Renal cortical epithelial cell (primary cell): ENCODE measurements at places on chromosomes 2 and 18. TPM values are rescaled to one million over a fixed set of nuclear protein-coding genes. Genes with fewer than 3 reads are reported as not detected.

- no peak for DNase-seq
These were observed 329.0 kb downstream of the DYSF start for GRCh38 chr2:71782323-71782722.

GRCh38 chr2:61762292-61762691 lies 91.6 kb downstream of the FAM161A start:
- no peak for DNase-seq

The COL5A2 gene
- total RNA-seq, result 9.4 and 45.5 TPM in 2 replicates

The TMEM247 gene
- not detected in 2 replicates for total RNA-seq

- no peak for DNase-seq
These were observed 418.6 kb downstream of the CMPK2 start for GRCh38 chr2:6446938-6447608.

- no peak for DNase-seq
These were observed 8.4 kb downstream of the SCLY start for GRCh38 chr2:238069021-238069709.

DNA sequence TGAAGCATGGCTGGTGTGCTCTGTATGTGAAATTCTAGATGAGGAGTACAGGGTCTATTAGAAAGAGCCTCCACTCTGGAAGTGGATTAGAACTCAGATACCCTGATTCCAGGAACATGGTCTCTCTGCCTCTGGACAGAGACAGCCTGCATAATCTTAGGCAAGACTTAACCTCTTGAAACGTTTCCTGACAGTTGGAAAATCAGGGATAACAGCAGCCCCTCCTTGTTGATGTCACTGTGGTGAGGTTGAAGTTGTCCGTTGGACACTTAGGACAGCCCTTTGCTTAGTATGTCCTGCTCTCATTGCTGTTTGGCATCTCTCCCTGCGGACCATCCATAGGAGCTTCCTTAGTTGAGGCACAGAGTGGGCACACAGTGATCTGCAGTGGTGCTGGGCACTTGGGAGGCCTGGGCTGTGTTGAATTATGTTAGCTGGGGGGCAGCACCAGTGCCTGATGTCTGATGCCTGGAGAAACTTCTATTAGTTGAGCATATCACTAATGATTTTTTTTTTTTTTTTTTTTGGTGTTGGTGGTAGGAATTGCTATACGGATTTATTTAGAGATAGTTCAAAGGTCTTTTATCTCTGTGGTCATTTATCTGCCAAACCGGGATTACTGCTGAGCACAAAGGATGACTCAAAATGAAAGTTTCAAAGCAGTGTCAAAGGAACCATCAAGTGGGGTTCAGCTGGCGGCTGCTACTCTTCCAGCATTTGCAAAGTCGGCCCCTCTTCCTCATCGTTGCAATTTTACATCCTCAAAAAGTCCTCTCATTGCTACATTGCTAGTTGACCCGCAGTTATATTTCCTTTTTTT lies 28.8 kb downstream of the SETBP1 start:
- DNase-seq, result no peak

GRCh38 chr2:143694335-143694734 lies 565.1 kb downstream of the ARHGAP15 start:
- DNase-seq, result no peak

DNA sequence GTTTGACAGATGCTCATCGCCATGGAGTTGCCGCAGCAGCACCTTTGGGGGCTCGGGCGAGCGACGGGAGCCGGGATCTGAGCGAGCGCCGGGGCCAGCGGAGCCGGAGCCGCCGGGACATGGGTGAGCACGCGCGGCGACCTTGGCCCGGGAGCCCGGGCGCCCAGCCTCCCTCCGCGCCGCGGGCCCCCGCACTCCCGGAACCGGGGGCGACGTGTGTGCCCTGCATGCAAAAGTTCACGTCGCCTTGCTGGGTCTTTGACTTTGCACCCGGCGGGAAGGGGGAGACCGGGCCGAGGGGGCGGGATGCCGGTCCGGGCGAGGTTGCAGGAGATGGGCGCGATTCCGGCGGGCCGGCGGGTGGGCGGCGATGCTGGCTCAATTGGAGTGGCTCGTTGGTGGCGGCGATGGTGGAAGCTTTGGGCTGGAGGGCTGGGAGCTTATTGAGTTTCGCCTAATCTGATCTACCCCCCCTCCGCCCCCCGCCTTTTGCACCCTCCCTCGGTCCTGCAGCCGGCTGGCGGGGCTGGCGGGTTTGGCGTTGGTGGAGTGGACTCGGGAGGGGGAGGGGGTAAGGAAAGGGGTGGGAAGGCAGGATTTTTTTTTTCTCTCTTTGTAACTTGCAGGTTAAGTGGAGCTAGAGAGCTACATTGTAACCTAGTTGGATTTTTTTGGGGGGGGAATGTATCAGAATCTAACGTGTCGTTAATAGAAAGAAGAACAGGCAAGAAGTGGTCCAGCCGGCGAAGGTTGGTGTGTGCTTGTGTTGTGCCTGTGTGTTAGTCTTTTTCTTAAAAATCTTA lies at the start of gene SETBP1:
TSS of gene SETBP1 (plus strand) at position 616 of the 803 bp plus-strand sequence. CDS start 20,459 bp downstream, outside the sequence.
- DNase-seq, result peak; percentile 83

GRCh38 chr2:239666855-239667376 lies 266.1 kb upstream of the HDAC4 start:
- DNase-seq, result no peak

DNA sequence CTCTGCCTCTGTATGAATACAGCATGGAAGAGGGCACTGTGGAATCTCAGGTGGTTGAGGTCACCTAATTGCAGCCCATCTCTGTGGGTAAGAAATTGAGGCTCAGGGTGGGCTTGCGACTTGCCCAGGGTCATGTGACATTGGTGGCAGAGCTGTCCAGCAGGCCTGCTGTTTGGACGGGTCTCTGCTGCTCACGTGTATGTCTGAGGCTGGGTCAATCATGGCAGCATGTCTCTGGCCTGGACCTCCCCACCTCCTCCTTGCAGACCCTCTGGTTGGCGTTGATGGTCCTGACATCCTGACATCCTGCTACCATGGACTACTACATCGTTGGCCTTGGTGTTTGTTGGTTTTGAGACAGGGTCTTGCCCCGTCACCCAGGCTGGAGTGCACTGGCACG lies 64.3 kb upstream of the HPCAL1 start:
- DNase-seq, result no peak

DNA sequence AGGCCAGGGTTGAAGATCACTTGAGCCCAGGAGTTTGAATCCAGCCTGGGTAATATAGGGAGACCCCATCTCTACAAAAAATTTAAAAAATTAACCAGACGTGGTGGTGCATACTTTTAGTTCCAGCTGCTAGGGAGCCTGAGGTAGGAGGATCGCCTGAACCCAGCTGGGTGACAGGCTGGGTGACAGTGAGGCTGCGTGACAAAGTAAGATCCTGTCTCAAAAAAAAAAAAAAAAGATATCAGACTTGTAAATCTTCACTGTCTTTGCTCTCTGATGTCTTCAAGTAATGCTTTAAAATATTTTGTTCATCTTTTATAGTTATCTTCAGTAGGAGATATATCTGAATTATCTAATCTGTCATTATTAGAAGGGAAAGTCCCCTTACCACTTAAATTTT lies 10.5 kb downstream of the CAMKMT start:
- no peak for DNase-seq

GRCh38 chr2:204705243-204705932 lies 160.1 kb downstream of the PARD3B start:
- DNase-seq, result peak; percentile 93

GRCh38 chr2:216857131-216857550 lies 2.7 kb downstream of the TNP1 start:
- DNase-seq, result peak; percentile 55

GRCh38 chr2:112846031-112846430 lies 9.5 kb upstream of the IL1B start:
- DNase-seq, result no peak

DNA sequence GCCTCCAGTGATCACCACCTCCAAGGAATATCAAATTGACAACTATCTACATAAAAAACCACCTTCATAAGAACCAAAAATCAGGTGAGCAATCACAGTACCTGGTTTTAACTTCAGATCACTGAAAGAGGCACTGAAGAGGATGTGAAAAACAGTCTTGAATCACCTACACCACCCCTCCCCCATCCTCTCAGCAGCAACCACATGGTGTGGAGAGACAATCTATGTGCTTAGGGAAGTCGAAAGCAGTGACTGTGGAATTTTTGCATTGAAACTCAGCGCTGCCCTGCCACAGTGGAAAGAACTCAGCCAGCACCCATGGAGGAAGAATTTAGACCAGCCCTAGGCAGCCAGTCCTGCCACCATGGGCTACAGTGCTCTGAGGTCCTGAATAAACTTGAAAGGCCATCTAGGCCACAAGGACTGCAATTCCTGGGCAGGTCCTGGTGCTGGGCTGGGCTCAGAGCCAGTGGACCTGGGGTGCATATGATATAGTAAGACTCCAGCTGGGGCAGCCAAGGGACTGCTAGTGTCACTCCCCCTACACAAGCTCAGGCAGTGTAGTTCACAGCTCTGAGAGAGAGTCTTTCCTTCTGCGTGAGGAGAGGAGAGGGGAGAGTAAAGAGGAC lies 75.6 kb downstream of the ATL2 start:
- no peak for DNase-seq

- no peak for DNase-seq
These were observed at the start of gene KLHL30 for GRCh38 chr2:238138331-238139195. KLHL30 (plus strand) TSS chr2:238138668; CDS start chr2:238140755, 2,087 bp downstream.

The UPP2 gene
- total RNA-seq, result 0.25 TPM in 1 of 2 replicates, not detected in the other

DNA sequence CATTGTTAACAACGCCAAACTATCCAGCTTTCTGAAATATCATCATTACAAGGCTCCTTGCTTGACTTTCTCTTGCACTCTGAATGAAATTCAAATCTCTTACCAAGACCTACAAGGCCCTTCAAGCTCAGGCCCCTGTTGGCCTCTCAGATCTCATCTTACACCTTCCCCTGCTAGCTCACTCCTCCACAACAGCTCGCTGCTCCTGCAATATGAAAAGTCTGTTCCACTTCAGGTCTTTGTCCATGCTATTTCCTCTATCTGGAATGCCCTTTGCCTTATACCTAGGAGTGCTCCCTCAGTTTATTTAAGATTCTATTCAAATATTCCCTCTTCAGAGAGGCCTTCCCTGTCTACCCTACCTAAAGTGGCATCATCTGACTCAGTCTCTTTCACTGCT lies 91.7 kb downstream of the SESTD1 start:
- DNase-seq, result no peak

GRCh38 chr2:69807821-69808540 lies 21.5 kb upstream of the GMCL1 start:
- DNase-seq, result no peak

The CHRND gene
- total RNA-seq, result not detected in 2 replicates

- no peak for DNase-seq
These were observed 20.9 kb upstream of the DNMT3A start for GRCh38 chr2:25362434-25363145.

- peak; percentile 79 for DNase-seq
These were observed 29.5 kb upstream of the ITGB6 start for GRCh38 chr2:160229591-160229990.

The FBXO11 gene
- 52.8 and 85.3 TPM in 2 replicates for total RNA-seq

The EVA1A gene
- 82.8 and 202 TPM in 2 replicates for total RNA-seq

The CD207 gene
- not detected in 2 replicates for total RNA-seq

DNA sequence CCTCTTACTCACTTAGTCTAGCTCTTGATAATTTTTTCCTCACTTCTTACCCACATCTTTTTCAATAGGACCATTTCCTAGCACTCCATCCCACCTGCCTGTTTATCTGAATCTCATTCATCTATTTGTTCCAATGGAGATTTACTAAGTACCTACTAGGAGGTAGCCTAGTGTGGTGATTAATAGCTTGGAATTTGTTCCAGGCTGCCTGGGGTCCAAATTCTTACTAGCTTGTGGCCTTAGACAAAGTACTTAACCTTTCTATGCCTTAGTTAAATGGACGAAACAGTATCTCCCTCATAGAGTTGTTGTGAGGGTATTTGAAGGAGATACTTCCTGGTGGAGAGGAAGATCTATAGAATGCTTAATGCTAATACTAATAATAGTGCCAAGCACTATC lies 42.9 kb upstream of the SERTAD2 start:
- peak; percentile 59 for DNase-seq

The KCNF1 gene
- not detected in 2 replicates for total RNA-seq

DNA sequence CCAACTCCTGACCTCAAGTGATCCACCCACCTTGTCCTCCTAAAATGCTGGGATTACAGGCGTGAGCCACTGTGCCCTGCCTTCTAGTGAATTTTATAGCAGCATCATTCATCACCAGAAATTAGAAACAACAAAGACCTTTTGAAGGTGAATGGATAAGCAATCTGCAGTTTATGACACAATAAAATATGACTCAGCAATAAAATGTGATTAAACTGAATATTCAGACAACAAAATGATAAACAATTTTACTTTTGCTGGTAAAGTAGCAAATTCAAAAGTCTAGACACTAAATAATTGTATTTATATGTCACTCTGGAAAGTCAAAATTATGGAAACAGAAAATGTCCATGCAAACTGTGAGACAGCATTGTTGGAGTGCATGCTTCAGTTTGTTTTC lies 656.6 kb downstream of the CBLN2 start:
- no peak for DNase-seq

The EML6 gene
- 1.6 and 1.7 TPM in 2 replicates for total RNA-seq

DNA sequence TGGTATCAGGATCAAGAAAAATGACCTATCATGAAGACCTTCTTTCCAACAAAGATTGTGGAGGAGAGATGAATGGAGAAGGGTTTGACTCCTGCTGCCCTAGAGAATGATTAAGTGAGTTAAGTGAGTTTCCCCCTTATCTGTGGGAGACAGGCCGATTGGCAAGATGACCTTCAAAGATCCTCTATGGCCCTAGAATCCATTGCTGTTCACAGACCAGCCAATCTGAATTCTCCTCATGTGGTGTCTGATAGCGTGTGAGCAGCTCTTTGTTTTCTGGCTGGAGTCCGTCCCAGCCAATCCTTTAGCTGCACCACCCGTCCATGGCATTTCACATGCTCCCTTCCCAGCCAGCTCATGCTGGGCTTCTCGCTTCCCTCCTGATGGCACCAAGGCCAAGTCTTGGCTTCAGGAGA lies 79.4 kb downstream of the MARCHF4 start:
- no peak for DNase-seq

GRCh38 chr2:53173091-53173490 lies 594.5 kb upstream of the CHAC2 start:
- no peak for DNase-seq

- no peak for DNase-seq
These were observed 69.6 kb upstream of the CREB1 start for GRCh38 chr2:207459990-207460757.

DNA sequence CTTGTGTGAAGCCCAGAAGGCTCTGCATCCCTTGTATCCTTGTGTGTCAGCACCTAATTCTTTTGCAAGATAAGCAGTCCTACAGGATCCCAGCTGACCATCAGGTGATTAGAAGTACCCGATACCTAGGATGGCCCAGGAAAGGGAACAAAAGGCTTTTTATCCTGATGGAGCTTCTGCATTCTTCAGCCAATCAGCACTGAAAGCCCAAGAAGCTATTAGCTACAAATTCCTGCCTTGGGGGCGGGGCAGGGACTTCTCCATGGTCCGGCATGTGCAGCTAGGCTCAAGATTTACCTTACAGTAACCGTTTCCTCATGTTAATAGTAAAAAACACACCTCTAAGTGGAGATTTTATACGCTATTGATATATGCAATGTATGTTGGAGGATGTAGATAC lies 264.6 kb upstream of the THUMPD2 start:
- no peak for DNase-seq

- DNase-seq, result no peak
These were observed 6.2 kb downstream of the DNAJB2 start for GRCh38 chr2:219285373-219285735.

GRCh38 chr2:221848286-221848685 lies 276.2 kb upstream of the EPHA4 start:
- no peak for DNase-seq
